ENCODE measurements at places on chromosomes 2 and 18. TPM values are rescaled to one million over a fixed set of nuclear protein-coding genes. Genes with fewer than 3 reads are reported as not detected.

UGT1A9 gene
- not detected for total RNA-seq

ICOS gene
- total RNA-seq = not detected

IL1RL1 gene
- total RNA-seq = not detected

EPB41L5 gene
- total RNA-seq = 18.8 TPM

Data from mammary epithelial cell (primary cell).